Cerebellar cortex (tissue), 1 donor: ENCODE measurements at places on chromosomes 4 and X.
A peak's percentile ranks its signal among the peaks of the same experiment; 100 is the strongest.

GRCh38 chrX:71579136-71579989 lies 1.1 kb downstream of the GCNA start:
- DNase-seq, result no peak

DNA sequence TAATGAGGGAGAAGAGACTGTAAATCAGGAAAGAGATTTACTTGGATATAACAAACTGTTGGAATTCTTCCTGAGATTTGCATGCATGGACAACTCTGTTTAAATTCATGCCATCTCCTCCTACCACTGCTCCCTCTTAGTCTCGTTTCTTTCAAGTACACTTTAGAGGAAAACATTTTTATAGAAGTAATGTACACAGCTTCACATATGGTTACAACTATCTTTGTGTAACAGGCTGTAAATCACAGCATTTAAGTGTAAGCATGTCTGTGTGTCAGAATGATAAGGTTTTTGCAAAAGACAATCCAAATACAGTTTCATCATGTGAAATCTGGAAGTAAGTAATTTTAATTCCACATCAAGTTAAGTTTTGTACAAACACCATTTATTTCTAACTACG lies 21.5 kb upstream of the ENPEP start:
- DNase-seq, result no peak

DNA sequence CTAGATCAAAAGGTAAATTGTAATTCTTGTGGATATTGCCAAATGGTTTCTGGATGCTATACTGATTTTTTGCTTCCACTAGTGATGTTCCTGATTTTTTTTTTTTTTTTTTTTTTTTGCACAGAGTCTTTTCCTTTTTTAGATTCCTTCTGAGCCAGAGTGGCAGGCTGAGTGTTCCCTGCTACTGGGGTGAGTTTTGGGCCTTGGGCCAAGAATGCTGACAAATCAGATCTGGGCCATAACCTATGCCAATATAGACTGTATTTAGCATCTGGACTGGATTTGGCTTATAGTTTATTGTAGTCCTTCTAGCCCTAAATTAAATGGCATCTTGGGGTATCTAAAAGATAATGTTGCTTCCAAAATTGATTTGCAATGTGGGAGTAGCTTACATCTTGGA lies 52.8 kb downstream of the REPS2 start:
- peak; percentile 38 for DNase-seq

GRCh38 chr4:59063015-59063720 lies 1953.0 kb upstream of the IGFBP7 start:
- no peak for DNase-seq

DNA sequence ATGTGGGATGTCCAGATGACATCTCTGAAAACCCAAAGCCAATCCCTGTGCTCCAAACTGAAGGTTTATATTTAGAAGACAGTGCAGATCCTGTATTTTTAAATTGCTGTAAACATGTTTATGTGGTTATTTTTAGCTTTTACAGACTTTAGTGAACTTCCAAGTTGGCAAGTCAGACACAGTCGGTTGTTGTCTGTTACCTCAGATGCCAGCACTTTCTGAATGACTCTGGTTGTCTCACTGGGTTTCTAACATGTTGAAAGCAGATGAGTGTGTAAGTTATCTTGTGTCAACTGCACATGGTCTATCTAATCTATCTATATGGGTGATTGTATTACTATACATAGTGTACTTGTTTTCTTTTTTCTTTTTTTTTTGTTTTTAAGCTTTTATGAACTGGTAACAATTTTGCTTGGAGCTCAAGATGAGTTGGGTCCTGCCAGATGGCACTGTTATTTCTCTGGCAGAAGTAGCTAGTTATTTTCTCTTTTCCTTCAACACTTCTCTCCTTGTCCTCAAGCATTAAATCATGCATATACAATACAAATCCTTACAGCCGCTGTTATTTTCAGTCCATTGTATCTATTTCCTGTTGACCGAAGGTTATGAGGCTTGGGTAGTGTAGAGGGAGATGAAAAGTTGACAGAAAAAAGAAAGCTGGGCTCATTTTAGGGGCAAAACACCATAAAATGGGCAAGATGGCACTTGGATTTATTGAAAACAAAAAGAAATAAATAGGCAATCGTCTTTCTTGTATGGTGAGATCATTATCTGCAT lies 66.3 kb downstream of the GAB1 start:
- DNase-seq, result peak; percentile 40

GRCh38 chr4:74742185-74742584 lies 52.1 kb downstream of the BTC start:
- no peak for DNase-seq

- DNase-seq, result no peak
These were observed 17.8 kb downstream of the HMGB3 start for GRCh38 chrX:151000861-151001331.

- DNase-seq, result no peak
These were observed 5.1 kb upstream of the SLC25A6 start for GRCh38 chrX:1397001-1397400.

DNA sequence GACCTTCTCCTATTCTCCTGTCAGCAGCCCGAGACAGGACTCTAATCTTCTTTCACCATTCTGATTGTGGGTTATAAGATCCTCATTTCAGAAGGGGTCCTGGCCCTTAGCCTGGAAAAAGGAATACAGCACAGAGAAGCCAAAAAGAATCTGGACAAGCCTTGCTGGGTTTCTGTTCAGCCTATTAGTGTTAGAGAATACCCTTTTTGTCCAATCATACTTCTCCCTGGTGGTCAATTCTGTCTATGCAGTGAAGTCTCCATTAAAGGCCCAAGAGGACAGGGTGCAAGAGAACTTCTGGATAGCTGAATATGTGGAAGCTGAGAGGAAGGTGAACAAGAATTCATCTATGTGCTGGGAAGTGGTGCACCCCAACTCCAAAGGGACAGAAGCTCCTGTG lies 105.7 kb upstream of the AGA start:
- no peak for DNase-seq

DNA sequence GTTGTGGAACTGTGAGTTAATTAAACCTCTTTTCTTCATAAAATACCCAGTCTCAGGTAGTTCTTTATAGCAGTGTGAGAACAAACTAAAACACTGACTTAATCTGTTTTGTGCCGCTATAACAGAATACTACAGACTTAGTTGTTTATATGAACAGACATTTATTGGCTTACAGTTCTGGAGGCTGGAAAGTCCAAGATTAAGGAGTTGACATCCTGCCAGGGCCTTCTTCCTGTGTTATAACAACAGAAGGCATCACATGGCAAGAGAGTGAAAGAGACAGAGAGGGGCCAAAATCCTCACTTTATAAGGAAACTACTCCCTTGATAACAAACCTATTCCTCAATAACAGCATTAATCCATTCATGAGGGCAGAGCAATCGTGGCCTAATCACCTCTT lies 42.5 kb upstream of the KCNIP4 start:
- DNase-seq, result peak; percentile 46

DNA sequence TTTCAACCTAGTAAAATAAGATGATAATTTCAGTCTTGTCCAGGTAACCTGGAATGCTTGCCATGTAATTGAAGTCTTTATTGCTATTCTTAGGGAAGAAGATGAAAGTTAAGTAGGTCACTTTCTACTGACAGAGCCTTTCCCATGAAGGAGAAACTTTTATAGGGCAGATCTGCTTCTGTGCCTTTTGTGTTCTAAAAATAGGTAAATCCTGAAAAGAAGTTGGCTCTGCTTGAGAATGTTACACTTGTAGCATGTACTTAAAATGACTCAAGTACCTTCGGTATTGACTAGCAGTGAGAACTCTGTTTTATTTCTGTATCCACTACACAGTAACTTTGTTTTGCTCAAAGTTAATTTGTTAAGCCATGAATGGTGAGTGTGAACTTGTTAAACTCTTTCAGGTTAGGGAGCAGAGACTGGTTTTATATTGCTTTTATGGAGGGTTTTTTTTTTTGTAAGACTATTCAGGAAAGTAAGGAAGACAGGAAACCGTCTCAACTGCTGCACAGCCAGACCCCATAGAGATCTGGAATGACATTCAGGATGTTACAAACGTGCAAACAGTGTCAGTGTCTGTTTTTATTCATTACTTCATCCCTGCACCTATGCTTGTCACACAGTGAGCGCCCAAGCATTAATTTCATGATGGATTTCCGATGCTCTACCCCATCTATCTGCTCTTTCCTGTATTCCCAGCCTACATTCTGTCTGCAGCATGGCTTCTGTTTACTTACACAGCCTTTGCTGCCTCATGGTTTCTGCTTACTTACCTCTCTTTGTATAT lies 53.0 kb downstream of the SEPTIN11 start:
- no peak for DNase-seq

DNA sequence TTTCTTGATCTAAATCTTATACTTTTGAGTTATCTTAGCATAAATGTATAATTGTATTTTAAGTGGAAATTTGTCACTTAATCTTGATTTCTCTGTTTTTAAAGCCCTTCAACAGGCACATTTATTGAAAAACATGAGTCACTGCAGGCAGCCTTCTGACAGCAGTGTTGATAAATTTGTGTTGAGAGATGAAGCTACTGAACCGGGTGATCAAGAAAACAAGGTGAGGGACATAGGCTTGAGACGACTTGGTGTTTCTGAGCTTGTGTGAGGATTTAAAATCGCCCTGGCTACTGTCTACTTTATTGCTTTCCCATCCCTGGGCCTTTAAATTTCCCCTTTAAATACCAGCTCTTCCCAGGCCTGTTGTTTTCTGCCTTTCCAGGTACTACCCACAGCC lies 55.7 kb downstream of the HTT start:
- no peak for DNase-seq

DNA sequence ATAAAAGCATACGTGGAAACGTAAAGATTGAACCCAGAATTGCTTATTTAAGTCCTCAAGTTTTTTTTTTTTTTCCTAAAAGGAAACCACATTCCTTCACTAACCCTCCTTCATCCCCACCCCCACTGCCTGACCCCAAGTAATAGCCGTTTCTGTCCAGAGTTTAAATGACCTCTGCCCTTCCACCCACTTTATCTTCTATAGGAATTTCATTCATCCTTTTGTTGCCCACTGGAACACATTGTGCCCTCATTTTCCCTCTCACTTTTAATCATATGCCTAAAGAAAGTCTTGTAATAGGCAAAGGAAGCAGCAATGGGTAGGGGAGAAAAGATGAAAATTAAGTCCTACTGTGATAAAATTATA lies 62.7 kb downstream of the SH3RF1 start:
- no peak for DNase-seq

DNA sequence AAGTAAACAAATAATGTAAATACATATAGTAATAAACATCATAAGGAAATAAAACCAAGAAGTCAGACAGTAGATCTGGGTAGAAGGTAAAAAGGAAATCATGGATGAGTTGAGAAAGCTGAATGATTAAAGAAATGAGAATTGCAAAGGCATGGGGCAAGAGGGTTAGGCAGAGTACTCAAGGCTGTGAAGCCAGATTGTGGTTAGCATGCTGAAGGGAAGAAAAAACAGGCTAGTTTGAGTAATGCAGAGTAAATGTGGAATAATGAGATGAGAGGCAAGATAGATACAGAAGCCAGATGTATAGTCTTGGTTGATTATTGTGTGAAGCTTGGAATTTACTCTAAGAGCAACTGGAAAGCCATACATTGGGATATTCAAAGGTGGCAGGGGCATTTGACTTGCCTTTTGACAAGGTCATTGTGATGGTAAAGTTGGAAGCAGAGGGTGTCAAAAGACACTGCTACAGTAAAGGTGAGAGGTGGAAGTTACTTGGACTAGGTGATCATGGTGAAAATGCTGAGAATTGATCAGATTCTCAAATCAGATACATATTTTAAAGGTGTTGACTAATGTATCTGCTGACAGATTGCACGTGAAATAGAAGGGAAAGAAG lies 307.0 kb downstream of the FSTL5 start:
- DNase-seq, result no peak

- peak; percentile 29 for DNase-seq
These were observed 1026.0 kb downstream of the ADGRL3 start for GRCh38 chr4:62226082-62226481.

DNA sequence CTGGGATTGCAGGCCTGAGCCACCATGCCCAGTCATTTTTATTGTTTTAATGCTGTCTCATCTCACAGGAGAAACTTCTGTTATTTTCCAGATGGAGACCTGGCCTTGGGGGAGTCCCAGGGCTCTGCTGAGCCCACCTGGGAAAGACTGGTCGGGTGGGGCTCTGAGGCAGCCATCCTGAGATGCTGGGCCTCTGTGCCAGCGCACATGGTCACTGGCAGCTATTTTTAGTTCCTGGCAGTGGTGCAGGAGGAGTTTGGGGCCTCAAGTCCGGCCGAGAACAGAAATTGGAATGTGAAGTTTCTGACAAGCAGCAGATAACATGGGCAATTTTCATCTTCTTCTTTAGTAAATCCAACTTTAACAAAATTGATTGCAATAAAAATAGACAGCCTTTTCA lies 44.5 kb downstream of the SORCS2 start:
- no peak for DNase-seq
